Stimulated activated CD4-positive, alpha-beta T cell treated with anti-CD3 and anti-CD28 coated beads, Interleukin-4, amount 100 ng/mL, for 1 hour (primary cell): ENCODE measurements at places on chromosomes 6 and 20.

- peak; percentile 25 for DNase-seq
Observed at GRCh38 chr6:69866351-69866769, at the start of gene COL19A1. TSS of gene COL19A1 (plus strand) at chr6:69866556. CDS start at chr6:69879568, 13,012 bp downstream.

DNA sequence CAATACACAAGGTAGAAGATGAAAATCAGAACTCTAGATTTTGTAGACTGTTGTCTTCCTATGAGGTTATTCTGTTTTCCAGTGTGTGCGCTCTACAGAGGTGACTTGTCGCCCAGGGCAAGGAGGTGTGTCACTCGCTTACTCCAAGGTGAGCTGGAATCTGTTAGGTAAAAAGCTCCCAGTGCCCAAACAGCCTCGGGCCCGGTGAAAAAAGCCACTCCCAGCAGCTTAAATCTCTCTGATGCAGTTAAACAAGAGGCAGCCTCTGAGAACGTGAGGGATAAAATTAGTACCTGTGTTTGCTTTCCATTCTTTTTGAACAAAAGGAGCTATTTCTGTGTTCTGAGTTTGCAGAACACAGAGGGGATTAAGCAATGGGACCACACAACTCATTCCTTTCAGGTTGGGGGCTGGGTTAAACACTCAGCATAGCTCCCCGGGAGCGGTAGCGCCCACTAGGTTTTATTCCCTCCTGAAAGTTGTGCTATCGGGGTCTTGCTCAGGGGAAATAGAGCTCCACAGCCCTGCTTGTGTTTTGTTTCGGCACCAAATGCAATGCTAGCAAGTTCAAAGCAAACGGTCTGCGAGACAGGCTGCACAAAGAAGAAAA is 181.2 kb downstream of the FOXA2 start:
- no peak for DNase-seq

- no peak for DNase-seq
Observed at GRCh38 chr6:87514831-87515230, 42.1 kb downstream of the SLC35A1 start.

DNA sequence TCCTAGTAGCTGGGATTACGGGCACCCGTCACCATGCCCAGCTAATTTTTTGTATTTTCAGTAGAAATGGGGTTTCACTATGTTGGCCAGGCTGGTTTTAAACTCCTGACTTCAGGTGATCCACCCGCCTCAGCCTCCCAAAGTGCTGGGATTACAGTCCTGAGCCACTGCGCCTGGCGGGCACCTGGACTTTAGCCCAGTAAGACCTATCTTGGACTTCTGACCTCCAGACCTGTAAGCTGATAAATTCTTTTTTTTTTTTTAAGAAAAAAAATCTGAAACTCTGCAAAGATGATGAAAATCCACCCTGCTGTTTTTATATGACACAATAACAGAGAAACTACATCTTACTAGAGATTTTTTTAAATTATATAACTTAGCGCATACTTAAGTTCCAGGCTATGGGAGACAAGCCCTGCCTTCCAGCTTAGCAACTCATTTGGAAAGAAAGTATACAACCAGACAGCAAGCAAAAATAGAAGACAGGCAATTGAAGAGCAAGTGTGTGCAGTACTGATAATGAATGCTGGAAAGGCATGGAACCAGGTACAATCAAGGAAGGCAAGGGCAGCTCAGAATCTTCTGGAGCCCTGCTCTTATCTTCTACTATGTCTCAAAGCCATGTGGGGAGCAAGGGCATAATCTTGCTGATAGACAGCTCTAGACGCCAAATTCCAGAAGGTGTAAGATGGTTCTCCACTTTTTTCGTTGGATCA is 104.2 kb downstream of the CD83 start:
- DNase-seq, result no peak

GRCh38 chr20:4508773-4509172 is 212.9 kb upstream of the PRND start:
- no peak for DNase-seq

GRCh38 chr6:159807150-159807858 is 7.2 kb downstream of the PNLDC1 start:
- no peak for DNase-seq

GRCh38 chr20:973785-974194 is 28.3 kb downstream of the RSPO4 start:
- DNase-seq, result no peak

GRCh38 chr6:120198033-120198432 is 848.5 kb upstream of the MAN1A1 start:
- DNase-seq, result no peak

DNA sequence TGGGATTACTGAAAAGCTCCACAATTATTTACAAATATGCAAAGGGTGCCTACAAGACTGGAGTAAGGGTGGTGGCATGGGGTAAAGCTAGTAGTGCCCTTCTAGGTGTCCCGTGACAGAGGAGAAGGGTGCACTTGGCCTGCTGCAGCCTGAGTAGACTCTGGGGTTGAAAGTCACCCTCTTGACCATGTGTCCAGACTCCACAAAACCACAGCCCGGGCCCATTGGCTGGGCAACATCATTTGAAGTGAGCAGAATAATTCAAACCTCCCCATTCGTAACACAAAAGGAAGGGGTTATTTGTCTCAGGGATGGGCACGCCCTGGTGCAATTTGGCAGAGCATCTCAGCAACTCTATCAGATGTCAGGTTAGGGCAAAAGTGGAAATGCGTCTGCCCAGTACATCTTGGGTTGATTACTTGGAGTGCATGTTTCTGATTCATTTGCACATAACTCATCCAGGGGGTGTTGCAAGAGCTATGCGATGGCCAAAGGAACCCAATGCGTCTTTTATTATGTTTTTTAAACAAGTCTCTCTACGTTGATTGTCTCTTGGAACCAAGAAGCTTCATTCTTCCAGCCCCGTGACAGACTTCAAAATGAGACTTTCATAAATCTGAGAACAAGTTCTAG is 56.7 kb downstream of the ISM1 start:
- DNase-seq, result no peak

GRCh38 chr20:1469925-1470571 is 3.4 kb upstream of the NSFL1C start:
- no peak for DNase-seq

- DNase-seq, result no peak
Observed at GRCh38 chr6:158565482-158566040, 5.7 kb downstream of the TMEM181 start.

DNA sequence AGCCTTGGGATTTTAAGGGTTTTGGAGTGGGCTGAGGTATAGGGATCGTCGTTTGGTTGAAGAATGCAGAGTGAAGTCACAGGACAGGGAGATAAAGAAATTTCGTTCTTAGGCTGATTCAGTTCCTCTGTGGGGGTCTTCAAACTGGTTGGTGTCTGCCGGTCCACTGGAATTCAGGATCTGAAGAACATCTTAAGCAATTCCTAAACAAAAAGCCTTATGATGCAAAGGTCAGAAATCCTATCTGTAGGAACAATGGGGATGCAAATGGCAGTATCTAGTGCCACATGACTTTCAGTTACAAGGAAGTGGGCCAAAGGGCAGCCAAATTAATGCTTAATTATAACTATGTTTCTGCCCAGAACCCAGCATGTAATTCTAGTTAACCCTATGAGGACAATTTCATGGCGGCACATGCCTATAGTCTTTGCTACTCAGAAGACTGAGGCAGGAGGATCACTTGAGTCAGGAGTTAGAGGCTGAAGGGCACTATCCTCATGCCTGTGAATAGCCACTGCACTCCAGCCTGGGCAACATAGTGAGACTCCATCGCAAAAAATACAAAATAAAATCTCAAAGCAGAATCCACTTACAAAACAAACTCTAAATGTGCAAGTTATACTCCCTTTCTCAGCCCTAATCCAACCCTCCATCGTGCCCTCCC is 4.6 kb upstream of the SLC2A10 start:
- no peak for DNase-seq
